ENCODE measurements at places on chromosomes 12 and 14. TPM values are rescaled to one million over a fixed set of nuclear protein-coding genes. Genes with fewer than 3 reads are reported as not detected.

Gene HEBP1
- 57.9 TPM for total RNA-seq

Gene TAS2R43
- not detected for total RNA-seq

Gene SERPINA4
- not detected for total RNA-seq

Gene SIRT4
- 0.88 TPM for total RNA-seq

Gene KRT86
- total RNA-seq = 42.7 TPM

Gene ENO2
- total RNA-seq = 46.2 TPM

Gene ANG
- total RNA-seq = 10.6 TPM

Gene ORMDL2
- 98.2 TPM for total RNA-seq

Gene ANKRD33
- 0.12 TPM for total RNA-seq

Gene CEP290
- total RNA-seq = 6.6 TPM

Gene AKAP6
- 0.51 TPM for total RNA-seq

Gene TTC8
- total RNA-seq = 40.8 TPM

Gene PPM1H
- 7.1 TPM for total RNA-seq

Gene DAO
- not detected for total RNA-seq

Gene TPPP2
- total RNA-seq = not detected

Gene TMEM19
- total RNA-seq = 33.3 TPM

Gene APPL2
- 19.9 TPM for total RNA-seq

Gene CAPS2
- 2.2 TPM for total RNA-seq

Gene PPP1R1A
- 0.18 TPM for total RNA-seq

Gene ANO4
- total RNA-seq = not detected

Gene GLI1
- 9.3 TPM for total RNA-seq

Gene OR6C4
- total RNA-seq = not detected

Gene LRP1
- total RNA-seq = 17.1 TPM

Gene APOLD1
- total RNA-seq = 0.30 TPM

Gene SYCP3
- not detected for total RNA-seq
